ENCODE measurements at places on chromosomes 7 and 10.

DNA sequence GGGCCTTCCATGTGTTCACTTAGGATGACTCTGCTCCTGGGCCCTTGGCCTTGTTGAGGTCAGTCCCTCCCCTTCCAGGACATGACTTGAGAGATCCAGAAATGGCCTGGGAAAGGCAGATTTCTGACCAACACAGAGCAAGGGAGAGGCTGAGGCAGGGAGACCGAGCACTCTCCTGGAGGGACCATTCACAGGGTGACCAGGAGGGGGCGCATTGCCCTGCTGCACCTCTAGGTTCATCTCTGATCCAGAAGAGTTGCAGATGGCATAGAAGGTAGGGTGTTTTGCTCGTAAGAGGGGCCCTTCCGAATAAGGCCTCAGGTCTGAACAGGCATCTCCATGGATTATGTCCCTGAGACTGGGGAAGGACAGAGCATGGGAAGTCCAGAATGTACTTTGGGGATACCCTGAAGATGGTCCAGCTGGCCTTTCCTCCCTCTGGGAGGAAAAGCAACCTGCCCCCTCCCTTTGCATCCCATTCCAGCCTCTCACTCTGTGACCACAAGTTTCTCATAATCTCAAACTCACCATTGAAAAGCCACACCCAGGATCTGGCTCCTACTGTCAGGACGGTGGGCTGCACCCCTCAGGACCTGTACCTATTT is 6.6 kb downstream of the DMBT1 start:
- peak; percentile 26 for DNase-seq

DNA sequence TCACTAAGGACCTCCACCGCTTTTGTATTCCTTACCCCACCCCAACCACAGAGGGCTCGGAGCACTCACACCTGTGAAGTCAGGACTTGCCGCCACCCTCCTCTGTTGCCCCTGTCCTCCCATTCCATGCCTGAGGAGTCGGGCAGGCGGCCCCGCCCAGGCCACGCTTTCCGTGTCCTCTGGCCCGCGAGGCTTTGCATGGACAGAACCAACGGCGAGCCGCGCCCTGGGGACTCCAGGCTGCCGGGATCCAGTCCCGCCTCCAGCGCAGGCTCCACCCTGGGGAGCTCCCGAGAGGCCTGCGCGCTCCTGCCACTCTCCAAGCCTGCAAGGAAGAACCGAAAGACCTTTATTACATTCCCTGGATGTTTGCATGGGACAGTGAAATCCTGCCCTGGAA is 366.4 kb upstream of the POM121L12 start:
- DNase-seq: no peak

DNA sequence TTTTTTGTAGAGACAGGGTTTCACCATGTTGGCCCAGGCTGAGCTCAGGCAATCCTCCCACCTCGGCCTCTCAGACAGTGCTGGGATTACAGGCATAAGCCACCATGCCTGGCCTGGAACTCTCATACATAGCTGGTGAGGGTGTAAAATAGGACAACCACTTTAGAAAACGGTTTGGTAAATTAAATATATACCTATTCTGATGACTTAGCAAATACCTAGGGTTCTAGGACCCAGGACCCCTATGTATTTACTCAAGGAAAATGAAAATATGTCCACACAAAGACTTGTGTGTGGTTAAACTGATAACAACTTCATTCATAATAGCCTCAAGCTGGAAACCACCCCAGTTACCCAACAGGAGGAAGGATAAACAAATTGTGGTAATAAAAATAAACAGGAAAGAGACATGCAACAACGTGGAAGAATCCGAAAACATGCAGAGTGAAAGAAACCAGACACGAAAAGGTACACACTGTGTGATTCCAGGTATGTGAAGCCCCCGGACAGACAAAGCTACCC is 52.7 kb downstream of the CARD11 start:
- DNase-seq: no peak

DNA sequence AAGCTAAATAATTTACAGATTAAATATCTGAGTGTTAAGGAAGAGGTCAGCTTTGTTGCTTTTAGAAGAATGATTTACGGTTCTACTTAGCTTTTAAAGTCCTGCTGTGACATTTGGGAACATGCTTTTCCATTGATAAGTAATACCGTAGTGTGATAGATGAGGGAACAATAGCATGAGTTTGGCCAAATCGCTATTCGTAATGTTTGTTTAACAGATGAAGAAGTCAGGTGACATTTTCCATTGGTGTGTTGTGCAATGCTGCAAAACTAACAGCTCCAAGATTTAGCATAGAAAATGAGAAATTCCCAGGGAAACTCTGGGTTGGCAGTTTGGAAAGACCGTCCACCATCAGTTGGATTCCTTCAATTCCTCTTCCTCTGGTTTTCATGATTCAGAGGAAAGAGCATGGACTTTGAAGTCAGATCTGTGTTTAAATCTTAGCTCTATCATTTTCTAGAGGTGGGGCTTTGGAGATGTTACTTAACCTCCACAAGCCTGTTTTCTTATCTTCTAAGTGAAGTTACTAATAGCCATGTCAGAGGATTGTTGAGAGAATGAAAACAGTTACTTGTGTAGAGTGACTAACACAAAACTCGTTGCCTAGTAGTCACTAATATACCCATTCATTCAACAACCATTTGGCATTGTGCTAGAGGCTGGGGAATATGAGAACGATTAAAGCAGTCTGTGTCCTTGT is 140.4 kb upstream of the BMPER start:
- DNase-seq: no peak

- no peak for DNase-seq
These were observed 316.7 kb downstream of the NRG3 start for GRCh38 chr10:82191653-82192052.

DNA sequence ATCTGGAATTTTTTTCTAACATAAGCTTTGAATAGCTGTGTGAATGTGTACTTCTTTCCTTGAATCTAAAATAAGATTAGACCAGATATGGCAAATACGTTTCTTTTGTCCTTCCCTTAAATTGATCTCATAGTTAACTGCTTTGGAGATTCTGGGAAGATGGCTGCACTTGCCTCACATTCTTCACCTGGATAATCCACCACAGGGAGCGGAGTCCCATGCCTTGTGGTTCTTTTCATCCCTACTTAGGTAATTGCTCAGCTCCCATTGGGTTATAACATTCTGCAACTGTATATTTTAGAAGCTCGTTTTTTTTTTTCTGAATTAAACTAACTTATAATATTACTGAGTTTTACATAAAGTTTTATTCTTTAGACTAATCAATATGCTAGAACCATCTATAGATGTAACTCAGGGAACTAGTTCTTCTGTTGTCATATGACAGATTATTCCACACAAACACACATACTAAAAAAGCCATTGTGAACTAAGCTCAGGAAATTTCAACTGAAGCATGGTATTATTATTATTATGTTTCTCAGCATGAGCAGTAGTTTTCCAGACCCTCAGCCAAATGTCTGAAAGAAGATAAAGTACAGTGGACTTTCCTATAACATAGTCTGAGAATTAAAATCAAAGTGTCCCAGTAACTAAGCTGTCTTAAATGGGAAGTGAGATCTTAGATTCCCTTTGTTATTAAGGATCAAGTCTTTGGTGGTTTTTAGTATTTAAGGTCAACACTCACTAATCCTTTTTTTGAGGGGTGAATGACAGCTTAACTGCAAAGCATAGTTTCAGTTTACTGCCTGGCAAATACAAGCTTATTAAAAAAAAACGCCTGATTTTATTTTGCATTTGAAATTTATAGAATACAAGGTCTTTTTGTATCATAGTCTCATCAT is 182.3 kb downstream of the PPP1R9A start:
- no peak for DNase-seq

DNA sequence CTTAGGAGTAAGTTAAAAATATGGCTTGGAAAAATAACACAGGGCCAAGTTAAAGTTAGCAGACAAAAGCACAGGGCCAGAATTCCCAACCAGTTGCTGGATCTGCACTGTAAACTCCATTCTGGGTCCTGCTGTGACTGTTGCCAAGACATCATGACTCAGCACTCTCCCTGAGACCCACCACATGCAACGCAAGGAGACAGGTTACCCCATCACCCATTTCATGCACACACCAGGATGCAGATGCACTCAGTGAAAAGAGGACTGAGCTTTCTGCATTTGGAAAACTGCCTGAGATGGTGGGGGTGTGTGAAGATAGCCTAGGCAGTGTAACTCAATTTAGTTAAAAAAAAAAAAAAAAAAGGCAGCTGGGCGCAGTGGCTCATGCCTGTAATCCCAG is 97.6 kb upstream of the ZNF438 start:
- no peak for DNase-seq

DNA sequence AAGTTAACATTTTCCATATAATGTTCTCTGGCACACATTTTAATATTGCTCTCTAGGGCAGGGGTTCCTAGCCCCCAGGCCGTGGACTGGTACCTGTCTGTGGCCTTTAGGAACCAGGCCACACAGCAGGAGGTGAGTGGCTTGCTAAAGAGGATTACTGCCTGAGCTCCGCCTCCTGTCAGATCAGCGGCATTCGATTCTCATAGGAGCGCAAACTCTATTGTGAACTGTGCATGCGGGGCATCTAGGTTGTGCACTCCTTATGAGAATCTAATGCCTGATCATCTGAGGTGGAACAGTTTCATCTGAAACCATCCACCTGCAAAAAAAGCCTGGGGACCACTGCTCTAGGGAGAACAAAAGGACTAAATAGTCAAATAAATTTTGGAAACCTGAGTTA is 65.7 kb downstream of the EXOC6 start:
- no peak for DNase-seq

- DNase-seq: no peak
These were observed 57.4 kb downstream of the GFRA1 start for GRCh38 chr10:116215651-116216050.

- DNase-seq: no peak
These were observed 163.2 kb downstream of the ADAM12 start for GRCh38 chr10:126224967-126225671.

DNA sequence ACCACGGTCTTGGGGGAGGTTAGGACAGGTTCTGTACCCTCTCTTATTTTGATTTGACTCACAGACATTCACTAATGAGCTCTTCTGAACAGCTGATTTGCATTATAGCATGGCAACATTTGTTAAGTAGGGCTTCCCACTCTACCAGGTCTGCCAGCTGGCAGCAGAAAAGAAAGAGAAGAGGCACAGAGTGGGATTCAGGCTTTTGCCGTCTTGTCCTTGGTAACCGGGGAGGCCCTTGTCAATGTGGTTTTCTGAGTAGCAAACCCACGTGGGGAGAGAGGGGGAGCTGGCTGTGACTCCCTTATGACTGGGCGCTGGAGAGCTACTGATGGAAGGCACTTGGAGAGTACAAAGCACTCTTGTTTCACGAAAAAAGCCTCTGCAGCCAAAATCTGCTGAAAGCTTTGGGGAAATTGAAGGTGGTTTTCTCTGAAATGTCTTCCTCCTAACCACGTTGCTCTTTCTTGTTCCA is 355.3 kb upstream of the GALNT17 start:
- DNase-seq: no peak

- no peak for DNase-seq
These were observed 23.9 kb downstream of the GLI3 start for GRCh38 chr7:42213093-42213492.

- DNase-seq: no peak
These were observed 235.8 kb downstream of the CHCHD3 start for GRCh38 chr7:132846086-132846485.

- no peak for DNase-seq
These were observed 316.4 kb upstream of the RNF32 start for GRCh38 chr7:156324201-156324600.

- DNase-seq: no peak
These were observed 18.0 kb downstream of the NUDT5 start for GRCh38 chr10:12177642-12178041.

GRCh38 chr10:120818301-120818700 is 32.9 kb upstream of the WDR11 start:
- no peak for DNase-seq

GRCh38 chr7:30180718-30181117 is 45.9 kb downstream of the MTURN start:
- no peak for DNase-seq

- DNase-seq: no peak
These were observed 132.7 kb upstream of the YAE1 start for GRCh38 chr7:39433550-39433949.
